ENCODE measurements at places on chromosomes 13 and 19. TPM values are rescaled to one million over a fixed set of nuclear protein-coding genes. Genes with fewer than 3 reads are reported as not detected.

The TGFB1 gene
- 255 TPM for total RNA-seq

DNA sequence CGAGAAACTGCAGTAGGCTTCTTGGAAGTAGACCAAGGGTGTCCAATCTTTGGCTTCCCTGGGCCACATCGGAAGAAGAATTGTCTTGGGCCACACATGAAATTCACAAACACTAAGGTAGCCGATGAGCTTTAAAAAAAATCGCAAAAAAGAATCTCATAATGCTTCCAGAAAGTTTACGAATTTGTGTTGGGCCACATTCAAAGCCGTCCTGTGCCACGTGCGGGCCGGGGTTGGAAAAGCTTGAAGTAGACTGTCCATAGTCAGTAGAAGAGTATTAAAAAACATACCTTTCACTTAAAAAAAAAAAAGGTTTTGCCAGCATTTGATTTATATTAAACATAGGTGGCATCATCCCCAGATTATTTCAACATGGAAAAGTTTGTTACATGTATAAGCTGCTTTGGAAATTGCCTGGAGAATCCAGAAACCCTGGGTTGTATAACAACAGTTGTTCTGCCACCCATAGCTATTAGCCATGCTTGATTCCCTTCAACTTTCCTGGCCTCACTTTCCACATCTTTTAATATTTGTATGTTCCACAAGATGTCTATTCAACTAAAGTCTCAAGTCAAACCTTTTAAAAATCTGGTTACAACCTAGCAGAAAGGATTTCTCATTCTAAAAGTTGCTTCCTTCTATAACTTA is 1.0 kb downstream of the IFT88 start:
- H3K27me3 ChIP-seq = no peaks in the 10 kb centered on the region
- peak overlapping the region; percentile 91 for H3K4me3 ChIP-seq
- peak overlapping the region; percentile 98 for H3K27ac ChIP-seq
- DNase-seq = no peak
- peaks cover 15% of the 10 kb centered on the region for H3K4me1 ChIP-seq
- peaks cover 2% of the 10 kb centered on the region for H3K36me3 ChIP-seq

The MYO9B gene
- 93.3 TPM for total RNA-seq

The EXOC3L2 gene
- total RNA-seq = 11.1 TPM

GRCh38 chr13:114077933-114078325 is 54.5 kb downstream of the RASA3 start:
- no peak for DNase-seq
- H3K4me1 ChIP-seq = peaks cover 41% of the 10 kb centered on the region
- H3K4me3 ChIP-seq = peak overlapping the region; percentile 33
- H3K27me3 ChIP-seq = no peaks in the 10 kb centered on the region

DNA sequence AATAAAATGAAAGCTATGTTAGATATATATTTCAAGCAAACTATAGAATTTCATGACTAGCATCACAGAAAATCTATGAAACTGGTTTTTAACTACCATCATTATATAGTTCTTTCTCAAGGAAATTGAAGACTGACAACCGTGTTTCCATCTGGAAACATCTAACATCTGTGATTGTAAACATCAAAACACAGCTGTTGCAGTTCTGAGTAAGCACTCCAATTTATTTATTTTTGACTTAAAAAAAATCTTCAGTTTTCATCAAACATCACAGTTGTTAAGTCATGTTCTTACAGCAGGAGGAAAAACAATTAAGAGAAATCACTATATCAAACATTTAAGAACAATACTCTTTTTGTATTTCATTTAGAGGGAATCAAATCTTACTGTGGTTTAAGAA is 1653.0 kb upstream of the MIR17HG start:
- peaks cover 9% of the 10 kb centered on the region for H3K4me1 ChIP-seq
- H3K27me3 ChIP-seq = no peaks in the 10 kb centered on the region
- no peak overlapping the region for H3K27ac ChIP-seq
- no peak for DNase-seq

The IL12RB1 gene
- total RNA-seq = 0.50 TPM

The CYP2A6 gene
- total RNA-seq = not detected

DNA sequence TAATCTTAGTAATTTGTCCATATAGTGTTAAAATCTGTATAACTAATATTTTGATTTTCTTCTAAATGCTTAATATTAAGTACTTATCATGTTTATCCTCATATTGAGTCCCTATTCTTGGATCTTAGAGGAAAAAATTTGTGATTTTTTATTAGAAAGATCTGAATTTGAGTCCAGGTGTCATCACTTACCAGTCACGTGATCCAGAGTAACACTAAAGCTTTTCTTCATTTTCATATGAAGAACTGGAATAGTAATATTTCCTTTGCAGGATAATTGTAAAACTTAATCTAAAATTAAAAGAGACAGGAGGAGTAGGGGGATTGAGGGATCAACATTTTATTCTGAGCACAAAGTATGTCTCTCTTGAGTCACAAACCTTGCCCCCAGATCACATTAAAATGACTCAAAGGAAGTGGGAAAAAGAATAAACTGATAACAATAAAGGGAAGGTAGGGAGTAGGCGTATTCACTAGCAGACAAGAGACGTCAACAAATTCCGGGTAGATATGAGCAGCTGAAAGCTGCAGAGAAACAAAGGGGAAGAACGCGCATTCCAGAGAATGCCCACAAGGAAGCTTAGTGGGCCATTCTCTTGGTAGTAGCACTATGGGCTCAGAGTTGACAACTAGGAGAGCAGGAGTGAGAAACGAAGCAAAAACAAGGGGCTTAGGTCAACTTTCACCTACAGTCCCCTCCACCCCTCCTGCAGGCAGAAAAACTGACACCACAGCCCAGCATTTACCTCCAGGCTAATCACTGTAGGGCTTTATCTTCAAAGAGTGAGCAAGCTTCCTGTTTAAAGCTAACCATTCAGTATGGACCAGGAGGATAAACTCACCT is 123.1 kb downstream of the SPRY2 start:
- H3K27ac ChIP-seq = no peak overlapping the region
- no peaks in the 10 kb centered on the region for H3K27me3 ChIP-seq
- no peak for DNase-seq
- no peaks in the 10 kb centered on the region for H3K36me3 ChIP-seq
- no peak overlapping the region for H3K4me3 ChIP-seq
- peaks cover 26% of the 10 kb centered on the region for H3K4me1 ChIP-seq

DNA sequence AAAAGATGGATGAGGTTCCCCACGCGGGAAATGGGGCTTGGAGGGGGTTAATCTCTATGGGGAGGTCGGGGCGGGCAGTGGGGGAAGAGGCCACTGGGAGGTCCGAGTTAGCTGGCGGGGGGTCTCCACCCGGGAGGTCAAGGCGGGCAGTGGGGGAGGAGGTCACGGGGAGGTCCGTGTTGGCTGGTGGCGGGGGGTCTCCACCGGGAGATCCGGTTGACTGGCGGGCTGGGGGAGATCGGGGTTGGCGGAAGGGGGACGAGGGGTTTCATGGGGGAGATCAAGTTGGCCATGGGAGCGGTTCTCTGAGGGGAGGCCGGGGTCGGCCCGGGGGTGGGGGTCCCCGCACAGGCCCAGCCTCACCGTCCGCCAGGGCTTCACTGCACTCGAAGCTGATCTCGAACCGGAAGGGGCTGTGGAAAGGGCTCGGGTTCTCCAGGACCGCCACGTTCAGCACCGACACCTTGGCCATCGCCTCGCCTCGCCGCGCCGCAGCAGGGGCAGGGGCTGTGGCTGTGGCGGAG is 342 bp downstream of the ASF1B start:
- H3K27ac ChIP-seq = no peak overlapping the region
- H3K4me1 ChIP-seq = peaks cover 44% of the 10 kb centered on the region
- peak overlapping the region; percentile 85 for H3K4me3 ChIP-seq

DNA sequence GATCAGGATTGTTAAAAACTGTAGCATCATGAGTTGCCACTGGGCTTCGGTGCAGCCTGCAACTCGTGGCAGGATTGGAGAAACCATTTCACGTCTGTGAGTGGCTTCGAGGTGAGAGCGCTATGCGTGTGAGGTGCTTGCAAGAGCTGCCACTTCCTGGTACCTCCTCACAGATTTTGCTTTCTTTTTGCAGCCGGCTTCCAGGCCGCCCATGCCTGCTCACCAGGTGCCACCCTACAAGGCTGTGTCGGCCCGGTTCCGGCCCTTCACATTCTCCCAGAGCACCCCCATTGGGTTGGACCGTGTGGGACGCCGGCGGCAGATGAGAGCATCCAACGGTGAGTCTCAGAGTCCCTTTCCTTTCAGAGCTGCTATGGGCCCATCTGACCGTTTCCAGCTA is 57.9 kb upstream of the C1QTNF9 start:
- no peak overlapping the region for H3K4me3 ChIP-seq
- DNase-seq = no peak
- no peaks in the 10 kb centered on the region for H3K4me1 ChIP-seq
- no peaks in the 10 kb centered on the region for H3K27me3 ChIP-seq
- no peaks in the 10 kb centered on the region for H3K36me3 ChIP-seq
- no peak overlapping the region for H3K27ac ChIP-seq
